ENCODE measurements at places on chromosomes 12 and 14.

DNA sequence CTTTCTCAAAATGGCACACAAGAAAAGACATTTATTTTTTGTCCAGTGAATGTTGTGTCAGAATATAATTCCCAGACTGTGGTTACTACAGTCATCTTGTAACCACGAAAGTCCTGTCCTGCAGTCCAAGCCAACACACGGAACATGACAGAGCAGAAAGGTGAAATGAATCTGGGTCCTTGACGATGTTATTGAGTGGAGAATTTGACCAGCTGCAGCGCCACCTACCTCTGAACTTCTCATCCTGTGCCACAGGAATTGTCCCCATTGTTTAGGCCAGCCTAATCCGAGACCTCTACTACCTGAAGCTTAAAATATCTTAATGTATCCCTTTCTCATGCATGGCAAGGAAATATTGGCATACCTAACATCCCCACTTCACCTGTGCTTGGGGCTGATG is 64.1 kb upstream of the OTX2 start:
- no peak for DNase-seq

DNA sequence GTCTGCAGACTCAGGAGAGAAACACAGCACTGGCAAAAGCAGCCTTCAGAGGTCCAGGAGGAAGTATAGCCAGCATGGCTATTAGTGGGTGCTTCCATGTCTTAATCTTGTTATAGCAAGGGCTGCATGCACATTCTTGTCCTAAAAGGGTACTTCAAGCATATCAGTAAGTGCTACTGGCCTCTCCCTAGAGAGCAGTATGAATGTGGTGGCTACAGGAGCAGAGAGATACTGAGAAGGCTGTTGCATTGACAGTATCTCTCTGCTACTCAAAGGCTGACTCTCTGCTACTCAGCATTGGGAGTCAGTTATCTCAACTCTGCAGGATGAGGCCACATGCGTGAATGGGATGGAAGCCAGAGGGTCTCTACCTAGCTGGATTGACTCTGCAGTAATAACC is 2.0 kb downstream of the GARIN6 start:
- no peak for DNase-seq

GRCh38 chr14:105577314-105577861 is 51.0 kb downstream of the TMEM121 start:
- DNase-seq, result no peak

GRCh38 chr12:131824450-131824849 is 3.7 kb upstream of the MMP17 start:
- no peak for DNase-seq
